Naive thymus-derived CD4-positive, alpha-beta T cell (primary cell): ENCODE measurements at places on chromosomes 5 and 9. TPM values are rescaled to one million over a fixed set of nuclear protein-coding genes. Genes with fewer than 3 reads are reported as not detected.

Gene DBH
- total RNA-seq, result 0.08 TPM

Gene BSPRY
- total RNA-seq, result 1.2 TPM

GRCh38 chr5:148786456-148786855 is 40.0 kb upstream of the ADRB2 start:
- no peaks in the 10 kb centered on the region for H3K4me1 ChIP-seq
- no peaks in the 10 kb centered on the region for H3K27me3 ChIP-seq
- H3K4me3 ChIP-seq, result no peak overlapping the region
- no peaks in the 10 kb centered on the region for H3K36me3 ChIP-seq
- H3K27ac ChIP-seq, result no peak overlapping the region

DNA sequence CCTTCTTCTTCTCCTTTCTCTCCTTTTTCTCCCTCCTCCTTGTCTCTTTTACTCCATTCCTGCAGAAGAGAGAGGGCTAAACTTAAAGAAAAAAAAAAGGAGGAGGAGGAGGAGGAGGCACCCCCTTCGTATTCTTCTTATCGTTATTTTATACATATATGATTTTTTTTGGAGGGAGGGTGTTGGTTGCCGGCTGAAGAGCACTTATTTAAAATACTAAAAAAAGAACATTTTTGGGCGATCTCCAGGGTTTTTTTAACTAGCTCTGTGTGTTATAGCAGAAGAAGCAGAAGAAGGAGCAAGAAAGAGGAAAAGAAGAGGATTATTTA is 381 bp downstream of the NR2F1 start:
- no peak for DNase-seq
- no peak overlapping the region for H3K27ac ChIP-seq
- H3K27me3 ChIP-seq, result peaks cover 65% of the 10 kb centered on the region
- peaks cover 35% of the 10 kb centered on the region for H3K4me1 ChIP-seq

GRCh38 chr5:116738239-116738614 is 163.6 kb upstream of the SEMA6A start:
- H3K27ac ChIP-seq, result no peak overlapping the region
- no peaks in the 10 kb centered on the region for H3K27me3 ChIP-seq
- no peaks in the 10 kb centered on the region for H3K36me3 ChIP-seq
- H3K4me3 ChIP-seq, result no peak overlapping the region
- DNase-seq, result no peak
- no peaks in the 10 kb centered on the region for H3K4me1 ChIP-seq

- no peaks in the 10 kb centered on the region for H3K27me3 ChIP-seq
- DNase-seq, result no peak
- no peaks in the 10 kb centered on the region for H3K36me3 ChIP-seq
- no peak overlapping the region for H3K4me3 ChIP-seq
These were observed 35.7 kb downstream of the ELL2 start for GRCh38 chr5:95925939-95926338.

- H3K36me3 ChIP-seq, result no peaks in the 10 kb centered on the region
- DNase-seq, result no peak
- peaks cover 16% of the 10 kb centered on the region for H3K4me1 ChIP-seq
- H3K27me3 ChIP-seq, result no peaks in the 10 kb centered on the region
These were observed 12.4 kb upstream of the ARAP3 start for GRCh38 chr5:141694479-141694878.

DNA sequence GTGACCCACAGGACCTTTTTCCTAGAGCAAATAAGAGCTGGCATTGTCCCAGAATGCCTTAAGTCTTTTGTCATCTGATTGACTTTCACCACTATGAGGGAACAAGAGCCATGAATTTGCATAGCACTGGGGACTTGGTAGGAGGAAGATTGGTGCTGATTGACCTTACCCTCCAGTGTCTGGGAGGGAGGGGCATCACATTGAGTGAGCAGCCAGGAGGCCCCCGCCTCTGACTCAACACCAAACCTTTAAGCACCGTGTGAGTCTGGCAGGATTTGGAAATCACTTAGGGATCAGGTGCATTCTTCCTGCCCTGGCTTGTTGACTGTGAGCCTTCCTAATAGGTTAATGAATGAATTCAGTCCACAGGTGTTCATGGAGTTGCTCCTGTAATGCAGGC is 40.7 kb downstream of the WNK2 start:
- H3K4me1 ChIP-seq, result no peaks in the 10 kb centered on the region
- H3K4me3 ChIP-seq, result no peak overlapping the region
- H3K27ac ChIP-seq, result no peak overlapping the region

DNA sequence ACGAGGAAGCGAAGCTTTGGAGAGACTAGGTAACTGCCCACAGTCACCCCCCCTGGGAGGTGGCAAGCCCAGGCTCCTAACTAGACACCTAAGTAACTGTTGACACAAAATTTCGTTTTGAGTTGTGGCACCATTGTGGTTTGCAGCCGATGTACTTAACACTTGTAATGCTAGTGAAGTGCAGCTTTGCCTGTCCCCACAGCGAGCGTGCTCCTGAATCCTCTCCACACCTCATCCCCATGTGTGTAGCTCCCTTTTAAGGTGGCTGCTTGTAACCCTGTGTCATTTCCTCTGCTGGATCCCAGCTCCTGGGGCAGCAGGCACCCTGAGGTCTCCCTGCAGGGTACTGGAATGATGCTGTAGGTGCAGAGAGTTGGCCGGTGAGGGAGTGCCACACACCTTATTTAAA is 114.9 kb downstream of the TRIO start:
- no peak overlapping the region for H3K4me3 ChIP-seq
- no peak for DNase-seq
- no peaks in the 10 kb centered on the region for H3K36me3 ChIP-seq

DNA sequence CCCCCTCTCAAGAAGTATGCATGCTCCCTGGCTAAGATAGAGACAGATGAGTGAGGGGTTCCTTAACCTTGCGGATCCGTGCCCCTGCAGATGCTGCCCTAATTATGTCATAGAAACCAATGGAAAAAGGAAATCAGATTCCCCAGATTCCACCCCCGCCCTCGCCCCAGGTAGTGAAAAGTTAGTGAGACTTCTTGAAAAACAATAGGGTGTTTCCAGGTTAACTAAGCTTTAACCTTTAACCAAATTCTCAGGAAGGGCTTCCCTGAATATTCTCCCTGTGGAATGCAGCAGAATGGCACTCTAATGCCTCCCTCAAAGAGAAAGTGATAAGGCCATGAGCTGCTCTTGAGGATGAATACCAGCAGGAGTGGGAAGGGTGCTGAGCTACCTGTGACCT is 116.0 kb upstream of the RANBP3L start:
- DNase-seq, result no peak
- H3K27me3 ChIP-seq, result no peaks in the 10 kb centered on the region

DNA sequence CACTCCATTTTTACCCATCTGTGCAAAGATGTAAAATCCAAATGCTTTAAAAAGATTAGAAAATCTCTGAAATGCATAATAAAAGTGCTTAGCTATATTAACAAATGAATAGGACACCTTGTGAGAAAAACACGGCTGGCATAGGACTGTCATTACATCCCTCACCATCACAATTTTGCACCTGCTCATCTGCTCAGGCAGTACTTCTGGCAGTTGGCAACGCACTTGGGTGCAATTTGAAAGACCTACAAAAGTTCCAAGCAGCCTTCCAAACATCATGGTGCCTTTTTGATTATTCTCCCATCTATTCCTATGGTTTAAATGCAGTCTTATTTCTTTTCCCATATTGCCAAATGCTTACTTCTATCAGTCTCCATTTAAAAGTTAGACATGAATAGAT is 501.8 kb downstream of the ENC1 start:
- peaks cover 3% of the 10 kb centered on the region for H3K27me3 ChIP-seq
- H3K36me3 ChIP-seq, result no peaks in the 10 kb centered on the region
- H3K4me3 ChIP-seq, result no peak overlapping the region
- DNase-seq, result no peak
- no peaks in the 10 kb centered on the region for H3K4me1 ChIP-seq
